Brain microvascular endothelial cell (primary cell): ENCODE measurements at places on chromosomes 1 and 21.

DNA sequence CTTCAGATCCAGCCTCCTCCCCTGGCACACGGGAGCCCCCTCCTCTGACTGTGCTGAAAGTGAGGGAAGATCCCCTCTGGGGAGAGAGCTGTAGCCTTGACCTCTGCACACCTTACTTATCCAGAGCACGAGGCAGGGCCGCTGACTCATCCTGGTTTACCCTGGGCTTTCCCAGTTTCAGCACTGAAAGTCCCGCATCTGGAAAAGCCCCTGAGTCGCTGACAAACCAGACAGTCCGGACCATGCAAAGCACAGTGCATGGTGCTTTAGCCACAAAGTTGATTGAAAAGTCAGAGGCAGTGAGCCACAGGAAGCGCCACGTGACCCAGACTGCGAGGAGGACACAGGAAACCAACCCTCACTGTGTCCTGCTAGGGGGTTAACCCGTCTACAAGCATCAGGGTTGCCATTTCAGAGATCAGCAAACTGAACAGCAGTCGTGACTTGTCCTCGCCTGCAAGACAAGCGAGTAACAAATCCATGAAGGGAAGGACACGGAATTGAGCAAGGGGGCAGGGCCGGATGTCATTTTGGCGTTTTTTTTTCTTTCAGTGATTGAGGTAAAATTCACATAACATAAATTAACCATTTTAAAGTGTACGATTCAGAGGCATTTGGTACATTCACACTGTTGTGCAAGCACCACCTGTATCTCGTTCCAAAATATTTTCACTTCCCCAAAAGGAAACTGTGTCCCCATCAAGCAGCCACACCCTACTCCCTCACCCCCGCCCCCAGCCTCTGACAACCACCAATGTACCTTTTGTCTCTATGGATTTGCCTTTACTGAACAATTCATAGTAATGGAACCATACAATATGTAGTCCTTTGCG is 19.9 kb upstream of the IFNGR2 start:
- peak; percentile 91 for DNase-seq

GRCh38 chr1:55275151-55275748 is 60.1 kb upstream of the USP24 start:
- peak; percentile 43 for DNase-seq

DNA sequence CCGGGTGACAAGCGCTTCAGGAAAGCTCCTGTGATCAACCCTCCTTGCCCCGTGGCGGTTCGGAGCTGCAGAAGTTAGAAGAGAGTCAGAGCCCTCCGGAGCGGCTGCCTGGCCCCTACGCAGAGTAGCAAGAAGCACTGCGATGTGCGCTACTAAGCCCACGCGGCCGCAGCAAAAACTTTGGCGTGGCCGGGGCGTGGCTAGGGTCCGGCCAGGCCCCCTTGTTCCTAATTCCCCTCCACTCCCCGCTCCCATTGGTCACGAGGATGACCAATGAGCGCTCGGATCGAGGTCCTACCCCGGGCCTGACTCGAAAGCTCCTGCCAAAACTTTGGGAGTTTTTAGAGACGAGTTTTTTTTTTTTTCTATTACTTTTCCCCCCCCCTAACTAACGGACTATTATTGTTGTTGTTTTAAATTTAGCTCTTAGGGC is at the start of gene HLX:
Gene HLX (plus strand): TSS at position 368 of the 433 bp plus-strand sequence. CDS start 415 bp downstream, outside the sequence.
- DNase-seq = peak; percentile 65

GRCh38 chr1:94322696-94323095 is 85.3 kb upstream of the ARHGAP29 start:
- peak; percentile 55 for DNase-seq

GRCh38 chr1:183685112-183685713 is 32.1 kb upstream of the APOBEC4 start:
- peak; percentile 56 for DNase-seq

GRCh38 chr1:29281571-29281970 is 45.2 kb downstream of the PTPRU start:
- no peak for DNase-seq

DNA sequence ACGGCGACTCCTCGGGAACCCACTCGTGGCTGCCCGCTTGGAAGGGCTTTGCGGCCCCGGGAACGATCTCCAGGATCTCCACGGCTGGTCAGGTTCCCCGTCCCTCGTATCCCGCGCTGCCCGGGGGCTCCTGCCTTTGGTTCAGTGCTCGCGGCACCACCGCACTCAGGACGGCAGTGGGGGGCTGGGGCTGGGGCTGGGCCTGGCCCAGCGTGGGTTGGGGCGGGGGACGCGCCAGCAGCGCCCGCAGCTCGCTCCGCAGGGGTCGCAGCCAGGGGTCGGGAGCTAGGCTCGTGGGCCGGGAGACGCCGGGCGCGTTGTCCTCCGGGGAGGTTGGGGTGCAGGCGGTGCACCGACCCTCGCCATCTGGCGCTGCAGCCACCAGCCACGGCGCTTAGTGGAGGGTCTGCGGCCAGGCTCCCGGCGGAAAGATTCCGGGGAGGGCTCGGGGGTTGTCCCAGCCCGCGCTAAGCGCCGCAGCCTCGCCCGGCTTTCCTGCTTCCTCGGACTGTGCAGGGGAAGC is 8.9 kb downstream of the SIM2 start:
- DNase-seq = no peak

GRCh38 chr21:29825936-29826335 is 113.9 kb downstream of the GRIK1 start:
- no peak for DNase-seq

- DNase-seq = no peak
Measured at GRCh38 chr1:108072212-108072611, 107.2 kb upstream of the VAV3 start.

DNA sequence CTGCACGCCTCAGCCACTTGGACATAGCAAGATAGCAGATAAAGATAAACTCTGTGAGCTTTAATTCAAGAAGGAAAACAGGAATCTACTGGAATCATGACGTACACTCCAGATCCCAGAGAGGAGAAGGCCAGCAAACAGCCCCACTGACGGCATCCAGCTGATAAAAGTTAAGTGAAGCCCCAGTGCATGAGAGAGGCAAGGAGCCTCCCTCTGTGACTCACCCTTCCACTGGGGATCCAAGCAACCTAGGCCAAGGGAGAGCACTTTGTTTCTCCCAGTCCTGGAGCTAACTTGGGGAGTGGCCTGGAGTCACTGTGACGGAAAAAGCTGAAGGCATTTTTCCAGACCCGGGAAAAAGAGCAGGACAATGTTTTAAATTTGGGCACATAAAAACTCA is 270.0 kb downstream of the AKT3 start:
- peak; percentile 80 for DNase-seq

DNA sequence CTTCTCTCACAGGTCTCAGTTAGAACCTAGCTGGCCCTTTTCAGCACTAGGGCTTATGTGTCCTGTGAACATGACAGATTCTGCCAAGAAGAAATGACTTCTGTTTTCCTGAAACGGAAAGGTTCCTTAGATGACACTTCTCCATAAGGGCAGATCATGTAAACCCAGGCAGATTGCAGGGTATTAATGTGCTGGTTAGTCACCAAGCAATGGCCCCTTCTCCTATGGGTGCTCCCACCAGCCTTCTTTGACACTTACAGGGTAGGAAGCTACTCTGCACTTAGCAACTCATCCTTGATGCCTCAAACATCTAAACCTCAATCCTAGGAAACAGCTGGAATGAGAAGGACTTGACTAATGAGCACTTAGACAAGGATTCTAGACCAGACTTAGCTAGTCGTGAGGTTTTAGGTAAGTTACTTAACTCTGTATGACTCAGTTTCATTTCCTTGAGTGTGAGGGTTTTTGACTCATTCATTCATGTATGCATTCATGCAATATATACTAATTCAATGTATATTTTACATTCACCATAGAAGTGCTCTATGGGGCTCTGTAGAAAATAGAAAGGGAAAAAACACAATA is 74.1 kb upstream of the PLXNA2 start:
- no peak for DNase-seq

DNA sequence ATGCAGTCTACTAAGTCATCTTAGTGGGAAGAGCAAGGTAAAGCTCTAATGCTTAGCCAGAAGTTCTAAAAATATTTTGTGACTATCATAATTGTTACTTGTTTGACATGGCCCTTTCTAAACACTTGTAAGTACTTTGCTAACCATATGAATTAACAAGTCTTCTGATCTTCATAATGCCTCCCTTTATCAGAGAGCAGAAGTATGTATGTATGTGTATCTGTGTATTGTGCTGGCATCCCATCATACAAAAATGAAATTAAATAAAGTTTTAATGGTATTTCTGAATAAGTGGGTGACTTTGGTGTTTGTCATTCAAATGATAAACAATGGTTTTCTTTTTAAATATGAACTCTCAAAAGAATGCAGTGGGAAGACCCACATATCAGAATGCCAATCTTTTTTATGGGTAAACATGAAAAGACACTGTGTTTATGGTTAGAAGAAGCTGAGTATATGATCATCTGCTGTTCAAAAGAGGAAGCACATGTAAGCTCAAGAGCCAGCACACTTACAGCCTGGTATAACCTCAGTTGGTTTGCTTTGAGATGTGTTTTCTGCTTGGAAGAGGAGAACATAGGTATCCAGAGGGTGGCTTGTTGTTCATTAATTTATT is 159.6 kb downstream of the CLEC20A start:
- DNase-seq = no peak

GRCh38 chr21:20388400-20388799 is 609.8 kb upstream of the NCAM2 start:
- no peak for DNase-seq

GRCh38 chr1:85128316-85128715 is 72.5 kb downstream of the SYDE2 start:
- DNase-seq = no peak

DNA sequence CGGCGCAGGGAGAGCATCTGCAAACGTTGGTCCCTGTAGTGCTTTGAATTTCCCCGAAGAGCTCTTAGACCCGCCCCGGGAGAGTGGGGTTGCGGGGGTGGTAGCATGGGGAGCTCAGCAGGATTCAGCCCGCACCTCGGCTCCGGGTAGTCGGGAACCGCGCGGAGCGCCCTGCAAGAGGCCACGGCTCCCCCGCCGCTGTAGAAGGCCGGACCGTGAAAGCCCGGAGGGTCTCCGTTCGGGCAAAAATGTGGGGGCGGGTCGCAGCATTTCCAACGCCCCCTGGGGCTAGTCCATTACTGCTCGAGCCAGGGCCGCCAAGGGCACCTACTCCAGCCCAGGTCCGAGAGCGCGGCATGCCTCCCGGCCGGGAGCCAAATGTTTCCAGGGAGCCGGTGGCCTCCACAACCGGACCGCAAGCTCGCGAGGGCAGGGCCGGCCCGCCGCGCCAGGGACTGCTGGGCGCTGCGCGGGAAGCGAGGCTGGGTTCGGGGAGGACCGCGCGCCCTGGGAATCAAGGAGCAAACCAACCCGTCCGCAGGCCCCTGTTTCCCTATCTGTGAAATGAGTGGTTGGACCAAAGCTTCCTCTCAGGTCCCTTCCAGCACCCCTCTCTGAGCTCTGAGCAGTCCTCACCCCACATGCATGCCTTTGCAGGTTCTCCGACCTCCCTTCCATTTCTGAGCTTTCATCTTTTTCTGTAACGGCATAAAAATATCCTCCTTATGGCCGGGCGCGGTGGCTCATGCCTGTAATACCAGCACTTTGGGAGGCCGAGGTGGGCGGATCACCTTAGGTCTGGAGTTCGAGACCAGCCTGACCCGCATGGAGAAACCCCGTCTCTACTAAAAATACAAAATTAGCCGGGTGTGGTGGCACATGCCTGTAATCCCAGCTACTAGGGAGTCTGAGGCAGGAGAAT is 775 bp upstream of the TMEM63A start:
- no peak for DNase-seq

DNA sequence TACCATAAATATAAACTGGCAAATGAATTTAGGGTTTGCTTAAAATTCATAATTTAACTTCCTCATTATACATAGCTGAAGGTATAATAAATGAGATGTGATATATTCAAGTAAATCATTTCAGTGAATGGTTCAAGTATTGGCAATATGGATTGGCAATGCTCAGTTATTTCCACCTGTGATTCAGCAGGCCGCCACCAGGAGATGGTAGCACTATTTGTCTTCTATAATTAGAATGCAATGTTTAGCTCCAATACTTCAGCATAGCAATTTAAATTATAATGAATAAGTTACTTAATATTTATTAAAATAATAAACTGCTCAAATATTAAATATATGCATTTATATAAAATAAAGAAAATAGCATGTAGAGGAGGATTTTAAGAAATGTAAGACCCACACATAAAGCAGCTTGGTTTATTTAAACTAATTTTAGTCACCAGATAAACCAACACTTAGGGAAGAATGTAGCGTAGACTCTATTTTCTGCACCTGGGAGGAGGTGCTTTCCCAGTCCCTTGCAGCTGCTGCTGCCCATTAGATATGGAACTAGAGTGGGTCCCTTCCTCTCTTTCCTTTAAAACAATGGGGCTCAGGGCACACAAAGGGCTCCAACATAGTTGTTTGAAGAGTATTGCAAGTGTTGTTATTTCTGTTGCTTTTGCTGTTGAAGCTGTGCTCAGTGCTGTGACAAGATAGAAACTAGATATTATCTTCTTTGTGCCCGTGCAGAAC is 62.1 kb downstream of the PLPPR4 start:
- DNase-seq = no peak

DNA sequence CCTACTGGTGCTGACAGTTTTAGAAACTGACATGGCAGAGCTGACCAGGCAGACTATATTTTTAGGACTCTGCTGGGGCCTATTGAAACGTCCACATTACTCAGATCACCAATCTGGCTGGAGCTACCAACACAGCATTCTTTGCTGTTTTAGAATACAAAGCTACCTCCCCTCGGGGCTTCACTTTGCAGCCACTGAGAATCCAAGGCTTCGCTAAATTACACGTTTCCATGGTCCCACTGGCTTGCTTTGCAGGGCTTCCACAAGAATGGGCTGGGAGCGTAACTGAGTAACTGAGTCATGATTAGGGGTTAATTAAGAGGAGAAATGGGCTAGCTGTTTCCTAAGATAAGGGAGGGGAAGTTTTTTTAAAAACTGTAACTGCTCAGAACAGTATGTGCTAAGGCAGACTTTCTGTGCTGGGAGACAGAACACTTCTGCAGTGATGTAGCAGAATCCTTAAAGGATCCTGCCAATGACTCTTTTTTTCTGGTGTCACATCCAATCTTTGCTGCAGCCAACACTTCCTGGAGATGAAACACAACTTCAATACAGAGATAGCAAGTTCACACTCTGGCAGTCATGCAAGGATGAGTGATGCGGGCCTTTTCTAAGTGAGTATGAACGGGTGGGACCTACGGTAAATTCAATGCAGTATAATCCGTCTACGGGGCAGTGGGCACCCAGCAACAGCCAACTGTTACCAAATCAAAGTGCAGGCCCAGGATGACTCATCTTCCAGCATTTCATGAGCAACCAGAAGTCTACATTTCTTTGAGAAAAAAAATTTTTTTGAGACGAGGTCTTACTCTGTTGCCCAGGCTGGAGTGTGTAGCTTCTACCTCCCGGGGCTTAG is 21.5 kb downstream of the NDUFS5 start:
- peak; percentile 95 for DNase-seq
